IMR-90 (cell line): ENCODE measurements at places on chromosomes 1 and 21. TPM values are rescaled to one million over a fixed set of nuclear protein-coding genes. Genes with fewer than 3 reads are reported as not detected.

Gene RPTN
- total RNA-seq: not detected in 2 replicates

Gene RGS18
- under 0.01 and 0.18 TPM in 2 replicates for total RNA-seq

- no peak for DNase-seq
Measured at GRCh38 chr1:154550657-154551056, 7.8 kb downstream of the UBE2Q1 start.

GRCh38 chr1:94031591-94031990 lies 89.4 kb downstream of the ABCA4 start:
- DNase-seq: no peak

- peak; percentile 29 for DNase-seq
Measured at GRCh38 chr1:33292726-33293340, 28.1 kb downstream of the A3GALT2 start.
